ENCODE measurements at places on chromosomes 4 and X.

DNA sequence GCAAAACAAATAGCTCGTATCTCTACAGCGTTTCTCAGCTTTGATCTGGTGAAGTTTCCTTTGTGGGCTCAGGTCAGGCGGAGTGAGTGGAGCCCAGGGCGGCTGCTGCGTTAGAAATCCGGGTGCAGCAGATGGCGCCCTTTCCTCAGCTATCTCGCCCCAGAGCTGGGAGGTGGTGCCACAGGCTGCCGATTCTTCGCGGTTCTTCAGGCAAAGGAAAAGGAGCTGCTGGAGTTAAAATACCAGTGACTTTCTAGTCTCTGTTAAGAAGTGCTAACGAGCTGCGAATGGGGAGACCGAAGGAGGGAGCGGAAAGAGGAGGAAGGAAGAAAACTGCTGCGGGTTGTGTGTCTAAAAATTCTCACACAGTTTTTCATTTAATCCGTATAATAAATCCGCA lies 114.6 kb downstream of the CPE start:
- DNase-seq, result peak; percentile 43

DNA sequence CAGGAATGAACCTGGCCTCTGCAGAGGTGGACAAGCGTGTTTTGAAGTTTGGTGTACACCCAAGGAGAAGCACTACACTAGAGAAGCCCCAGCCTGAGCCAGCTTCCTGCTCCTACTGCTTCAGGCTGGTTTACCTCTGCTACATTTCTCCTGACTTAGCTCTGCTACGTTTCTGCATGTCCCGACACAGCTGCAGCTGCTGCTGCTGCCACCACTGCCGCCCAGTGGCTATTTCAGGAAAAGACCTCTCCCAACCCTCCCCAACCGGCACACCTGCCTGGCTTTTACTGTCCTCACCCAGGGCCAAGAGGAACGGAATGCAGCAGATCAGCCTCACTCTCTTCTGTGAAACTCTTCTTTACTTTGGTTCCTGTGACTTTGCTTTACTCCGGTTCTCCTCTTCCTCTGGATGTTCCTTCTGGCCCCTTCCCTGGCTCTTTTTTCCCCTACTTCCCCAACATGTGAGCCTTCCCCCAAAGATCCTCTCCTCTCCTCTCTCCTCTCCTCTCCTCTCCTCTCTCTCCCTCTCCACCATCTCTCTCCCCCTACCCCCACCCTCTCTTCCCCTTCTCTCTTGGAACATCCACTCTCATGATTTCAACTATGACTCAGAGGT lies 3.1 kb upstream of the P2RY4 start:
- DNase-seq, result no peak

DNA sequence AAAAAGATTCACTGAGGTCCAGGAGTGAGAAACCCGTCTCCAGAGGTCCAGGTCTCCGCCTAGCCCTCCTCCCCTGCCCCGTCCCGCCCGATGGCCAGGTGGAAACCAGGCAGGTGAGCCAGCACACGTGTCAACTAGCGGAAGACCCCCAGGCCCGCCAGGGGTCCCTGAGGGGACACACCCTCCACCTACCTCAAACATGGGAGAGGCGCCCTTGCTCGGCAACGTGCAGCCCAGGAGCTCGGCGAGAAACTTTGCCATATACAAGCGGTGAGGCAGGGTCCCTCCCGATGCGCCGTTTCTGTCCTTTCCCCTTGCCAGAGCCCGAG lies 330.0 kb downstream of the HNRNPD start:
- DNase-seq, result no peak

DNA sequence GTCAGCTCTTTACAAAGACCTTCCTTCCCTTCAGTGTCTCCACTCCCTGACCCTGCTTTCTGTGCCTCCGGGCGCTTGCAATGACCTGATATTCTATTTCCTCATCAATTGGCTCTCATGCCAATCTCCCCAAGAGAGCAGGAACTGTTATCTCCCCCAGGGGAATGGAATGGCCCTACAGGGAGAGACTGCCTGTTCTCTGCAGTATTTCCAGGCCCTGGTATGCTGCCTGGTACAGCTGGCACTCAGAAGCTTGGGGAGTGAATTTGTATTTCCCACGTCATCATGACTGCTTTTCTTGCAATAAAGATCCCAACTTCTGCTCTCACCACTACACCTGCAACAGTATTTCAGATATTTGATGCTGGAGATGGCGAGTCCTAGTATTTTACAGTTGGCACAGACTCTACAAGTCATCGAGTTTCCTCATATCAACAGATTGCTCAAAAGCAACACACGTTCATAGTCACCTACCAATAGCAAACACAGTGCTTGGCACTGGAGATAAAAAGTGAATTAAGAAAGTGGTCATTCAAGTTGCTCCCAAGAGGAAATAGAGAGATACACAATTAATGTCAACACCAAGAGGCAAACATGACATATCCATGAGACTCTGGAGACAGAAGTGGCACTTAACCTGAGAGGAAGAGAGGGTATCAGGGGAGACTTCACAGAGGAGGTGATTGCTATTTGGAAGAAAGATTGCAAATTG lies 90.5 kb upstream of the EGFL6 start:
- DNase-seq, result no peak

DNA sequence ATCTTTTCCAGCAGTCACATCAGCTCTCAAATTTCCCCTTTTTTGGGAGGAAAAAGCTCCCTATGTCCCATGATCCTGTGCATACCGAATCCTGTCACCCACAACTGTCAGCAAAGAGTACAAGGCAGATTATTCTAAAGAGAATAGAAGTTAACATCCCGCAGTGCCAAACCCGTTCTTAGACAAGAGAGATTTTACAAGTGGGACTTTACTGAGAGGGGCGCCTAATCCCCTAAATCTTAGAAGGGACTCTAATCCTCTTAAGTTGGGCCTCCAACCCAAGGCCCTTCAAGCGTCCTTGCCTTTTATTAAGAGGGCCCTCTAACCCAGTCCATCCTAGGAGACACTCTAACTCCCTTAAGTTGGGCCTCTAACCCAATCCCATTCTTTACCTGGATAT lies 193.9 kb downstream of the CPXCR1 start:
- DNase-seq, result no peak

DNA sequence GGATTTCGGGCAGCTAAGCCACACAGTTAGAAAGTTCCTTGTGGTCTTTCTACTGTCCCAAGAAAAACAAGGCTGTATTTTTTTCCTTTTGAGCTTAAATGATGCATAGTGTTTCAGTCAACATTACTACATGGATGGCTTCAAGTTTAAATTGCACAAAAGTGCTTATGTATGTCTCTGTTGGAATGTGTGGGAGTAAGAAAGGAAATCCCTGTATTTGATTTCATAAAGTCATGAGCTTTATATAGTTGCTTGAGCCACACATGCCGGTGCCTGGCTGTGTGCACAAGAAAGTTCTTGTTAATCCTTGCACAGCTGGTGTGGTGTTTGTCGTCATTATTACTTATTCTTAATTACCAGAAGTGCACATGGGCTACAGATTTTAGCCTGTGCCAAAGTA lies 262.2 kb downstream of the ARHGAP10 start:
- DNase-seq, result no peak

- DNase-seq, result no peak
Observed at GRCh38 chrX:43728966-43729365, 72.9 kb downstream of the MAOA start.

DNA sequence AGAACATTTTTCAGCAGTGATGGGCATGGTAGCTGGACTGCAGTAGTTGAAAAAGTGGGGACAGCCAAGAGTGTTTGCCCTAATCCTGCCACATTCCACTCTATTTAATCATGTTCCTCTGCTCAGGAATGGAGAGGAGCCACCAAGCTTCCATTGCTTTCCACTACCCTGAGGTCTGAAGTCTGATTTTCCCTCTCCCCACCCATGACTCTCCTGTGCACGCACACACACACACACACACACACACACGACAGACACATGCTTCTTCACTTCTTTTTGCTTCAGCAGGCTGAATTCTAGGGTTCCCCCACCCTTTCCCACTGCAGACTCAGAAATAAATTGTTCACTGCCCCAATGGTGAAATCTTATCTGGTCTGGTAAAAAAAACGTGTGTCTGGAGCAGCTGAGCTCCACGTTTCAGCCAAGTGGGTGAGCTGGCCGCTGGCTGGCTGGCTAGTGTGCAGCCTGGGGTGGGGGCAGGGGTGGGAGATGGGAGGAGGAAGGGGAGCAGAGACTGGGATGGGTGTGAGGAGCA lies 142.7 kb upstream of the NALF2 start:
- DNase-seq, result peak; percentile 25

Data from uterus (tissue), 4 donors.